Cardiac muscle cell (in vitro differentiated cells and primary cell): ENCODE measurements at places on chromosomes 11 and 22. TPM values are rescaled to one million over a fixed set of nuclear protein-coding genes. Genes with fewer than 3 reads are reported as not detected.

Gene TNNT3
- 2.5 and 2.7 TPM in 2 replicates for total RNA-seq

Gene EFCAB6
- total RNA-seq, result 2.2 and 3.8 TPM in 2 replicates

Gene C11orf87
- total RNA-seq, result 0.42 and 0.49 TPM in 2 replicates

Gene FAM180B
- not detected in 2 replicates for total RNA-seq

Gene ROBO4
- total RNA-seq, result 0.74 and 2.4 TPM in 2 replicates

Gene TBX10
- total RNA-seq, result not detected in 2 replicates

Gene CEND1
- total RNA-seq, result 1.6 and 7.6 TPM in 2 replicates

DNA sequence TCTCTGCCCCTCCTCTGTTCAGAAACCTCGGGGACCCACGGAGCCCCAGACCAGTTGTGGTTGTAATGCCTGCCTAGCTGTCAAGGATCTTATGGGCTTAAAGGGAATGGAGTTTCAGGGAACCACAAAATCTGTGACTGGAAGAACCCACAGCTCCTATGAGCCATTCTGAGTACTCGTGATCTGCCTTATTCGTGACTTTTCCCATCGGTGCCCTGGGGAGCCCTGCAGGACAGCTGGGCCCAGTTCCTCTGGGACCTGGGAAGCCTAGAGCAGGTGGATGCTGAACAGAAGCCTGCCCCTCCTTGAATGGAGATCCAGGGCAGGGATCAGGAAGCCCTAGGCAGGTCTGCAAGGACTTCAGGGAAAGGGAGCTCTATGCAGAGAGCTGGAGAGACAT, 42.1 kb upstream of the TTC12 start:
- H3K4me1 ChIP-seq, result no peaks in the 10 kb centered on the region
- H3K27ac ChIP-seq, result no peak overlapping the region
- DNase-seq, result no peak
- H3K36me3 ChIP-seq, result peaks cover 5% of the 10 kb centered on the region

- H3K4me1 ChIP-seq, result peaks cover 26% of the 10 kb centered on the region
- no peaks in the 10 kb centered on the region for H3K36me3 ChIP-seq
- H3K27ac ChIP-seq, result peak overlapping the region; percentile 98
These were observed 9.5 kb upstream of the CBX6 start for GRCh38 chr22:38881464-38881871.

- H3K4me1 ChIP-seq, result peaks cover 6% of the 10 kb centered on the region
- H3K27me3 ChIP-seq, result no peaks in the 10 kb centered on the region
- no peak overlapping the region for H3K27ac ChIP-seq
These were observed 11.4 kb downstream of the CTSC start for GRCh38 chr11:88326099-88326498.

DNA sequence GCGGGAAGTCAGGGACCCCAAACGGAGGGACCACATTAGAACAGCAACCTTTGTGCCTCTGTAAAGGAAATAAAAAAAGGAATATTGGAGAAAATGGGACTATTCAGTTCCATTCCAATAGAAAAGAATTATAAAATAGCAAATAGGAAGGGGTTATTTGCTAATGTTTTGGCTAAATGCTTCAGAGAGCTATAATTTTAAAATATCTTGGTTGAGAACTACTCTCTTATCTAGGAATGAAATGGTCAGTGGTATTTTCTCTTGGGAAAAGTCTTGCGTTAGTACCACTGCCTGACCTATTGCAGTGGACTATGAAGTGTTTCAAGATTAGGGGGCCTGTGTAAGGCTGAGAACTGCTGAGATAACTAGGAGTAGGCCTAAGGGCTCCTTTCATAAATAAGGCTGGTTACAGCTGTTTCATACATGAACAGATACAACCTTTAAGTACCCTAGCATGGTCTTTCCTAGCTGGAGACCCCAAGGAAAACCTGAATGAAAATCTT, 6.9 kb upstream of the WEE1 start:
- H3K4me1 ChIP-seq, result peaks cover 35% of the 10 kb centered on the region
- DNase-seq, result peak; percentile 78
- H3K36me3 ChIP-seq, result no peaks in the 10 kb centered on the region
- H3K4me3 ChIP-seq, result no peak overlapping the region
- peak overlapping the region; percentile 98 for H3K27ac ChIP-seq
- H3K27me3 ChIP-seq, result no peaks in the 10 kb centered on the region

DNA sequence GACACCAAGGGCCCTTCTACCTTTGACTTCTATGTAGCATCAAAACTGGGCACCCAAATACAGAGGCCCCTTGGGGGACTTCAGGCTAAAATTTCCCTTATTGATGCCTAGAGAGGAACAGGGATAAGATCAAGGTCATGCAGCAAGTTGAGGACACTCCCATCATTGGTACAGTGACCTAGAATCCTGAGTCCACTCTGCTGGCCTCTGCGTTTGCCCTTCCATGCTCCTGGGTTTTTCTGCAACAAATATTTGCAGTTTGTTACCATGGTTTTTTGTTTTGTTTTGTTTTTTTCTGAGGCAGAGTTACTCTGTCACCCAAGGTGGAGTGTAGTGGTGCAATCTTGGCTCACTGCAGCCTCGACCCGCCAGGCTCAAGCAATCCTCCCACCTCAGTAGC, 64.2 kb downstream of the THAP12 start:
- no peak overlapping the region for H3K4me3 ChIP-seq
- no peak overlapping the region for H3K27ac ChIP-seq
- DNase-seq, result no peak
- H3K4me1 ChIP-seq, result no peaks in the 10 kb centered on the region
- peaks cover 34% of the 10 kb centered on the region for H3K27me3 ChIP-seq
- no peaks in the 10 kb centered on the region for H3K36me3 ChIP-seq

DNA sequence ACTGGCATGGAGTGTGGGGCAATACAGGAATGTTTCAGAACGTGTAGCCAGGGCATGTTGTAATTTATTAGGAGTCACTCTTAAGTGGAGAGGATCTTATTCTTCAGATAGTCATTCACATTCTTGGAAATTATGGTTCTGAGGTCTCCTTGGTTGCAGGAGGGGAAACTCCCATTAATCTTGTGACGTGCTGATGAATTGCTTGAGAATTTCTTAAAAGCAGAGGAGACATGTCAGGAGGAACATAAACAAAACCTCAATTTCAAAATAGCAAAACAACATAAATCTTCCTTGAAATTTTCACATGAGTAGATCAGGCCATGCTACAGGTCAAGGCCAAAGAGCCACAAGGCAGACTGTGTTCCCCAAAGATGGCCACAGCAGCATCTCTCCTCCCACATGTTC, 50.4 kb downstream of the ADM start:
- peak; percentile 68 for DNase-seq
- peaks cover 15% of the 10 kb centered on the region for H3K4me1 ChIP-seq
- H3K27ac ChIP-seq, result no peak overlapping the region
- H3K36me3 ChIP-seq, result no peaks in the 10 kb centered on the region
- no peaks in the 10 kb centered on the region for H3K27me3 ChIP-seq

- no peaks in the 10 kb centered on the region for H3K36me3 ChIP-seq
- no peak for DNase-seq
- H3K27ac ChIP-seq, result no peak overlapping the region
- H3K4me1 ChIP-seq, result peaks cover 10% of the 10 kb centered on the region
- H3K4me3 ChIP-seq, result no peak overlapping the region
- no peaks in the 10 kb centered on the region for H3K27me3 ChIP-seq
These were observed 105.5 kb downstream of the KCNC1 start for GRCh38 chr11:17840101-17840548.

- no peak for DNase-seq
- H3K4me3 ChIP-seq, result no peak overlapping the region
- no peaks in the 10 kb centered on the region for H3K4me1 ChIP-seq
- H3K36me3 ChIP-seq, result no peaks in the 10 kb centered on the region
- no peaks in the 10 kb centered on the region for H3K27me3 ChIP-seq
- no peak overlapping the region for H3K27ac ChIP-seq
These were observed 28.4 kb upstream of the RFPL3 start for GRCh38 chr22:32329202-32329645.

DNA sequence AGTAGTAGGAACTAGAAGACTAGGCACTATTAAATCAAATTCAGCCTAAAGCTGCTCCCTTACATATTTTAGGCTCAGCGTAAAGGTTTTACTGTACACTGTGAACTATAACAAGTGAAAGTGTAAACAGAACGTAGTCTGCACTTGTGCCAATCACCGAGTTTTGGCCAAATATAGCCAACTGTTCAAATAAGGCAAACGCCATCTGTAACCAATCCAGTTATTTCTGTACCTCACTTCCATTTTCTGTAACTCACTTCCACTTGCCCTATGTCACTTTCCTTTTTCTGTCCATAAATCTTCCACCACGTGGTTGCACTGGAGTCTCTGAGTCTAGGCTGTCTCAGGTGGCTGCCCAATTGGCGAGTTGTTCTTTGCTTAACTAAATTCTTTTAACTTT, 2132.2 kb downstream of the LRRC4C start:
- no peaks in the 10 kb centered on the region for H3K36me3 ChIP-seq
- no peak for DNase-seq
- H3K4me1 ChIP-seq, result no peaks in the 10 kb centered on the region
- no peak overlapping the region for H3K27ac ChIP-seq
- no peaks in the 10 kb centered on the region for H3K27me3 ChIP-seq
- H3K4me3 ChIP-seq, result no peak overlapping the region

DNA sequence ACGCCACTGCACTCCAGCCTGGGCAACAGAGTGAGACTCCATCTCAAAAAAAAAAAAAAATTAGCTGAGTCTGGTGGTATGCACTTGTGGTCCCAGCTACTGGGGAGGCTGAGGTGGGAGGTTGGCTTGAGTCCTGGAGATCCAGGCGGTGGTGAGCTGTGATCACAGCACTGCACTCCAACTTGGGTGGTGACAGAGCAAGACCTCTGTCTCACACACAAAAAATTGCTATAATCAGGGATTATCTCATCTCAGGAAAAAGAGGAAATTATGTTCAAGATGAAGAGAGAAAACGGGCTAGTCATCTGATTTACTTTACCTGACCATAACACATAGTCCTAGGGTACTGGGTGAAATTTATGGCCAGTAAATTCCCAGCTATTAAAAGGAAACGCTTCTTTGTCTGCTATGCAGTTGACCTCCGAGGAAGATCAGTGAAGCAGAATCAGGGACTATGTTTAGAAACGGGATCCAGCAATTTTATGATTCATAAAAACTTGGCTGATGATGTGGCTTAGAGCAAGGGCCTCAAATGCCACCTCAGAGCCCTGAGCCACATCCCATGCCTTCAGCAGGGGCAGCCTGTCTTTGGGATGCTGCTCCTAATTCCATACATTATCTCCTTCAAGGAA, 386.2 kb downstream of the NTM start:
- H3K4me1 ChIP-seq, result no peaks in the 10 kb centered on the region
- no peak overlapping the region for H3K27ac ChIP-seq
- peaks cover 19% of the 10 kb centered on the region for H3K27me3 ChIP-seq
- H3K4me3 ChIP-seq, result no peak overlapping the region

DNA sequence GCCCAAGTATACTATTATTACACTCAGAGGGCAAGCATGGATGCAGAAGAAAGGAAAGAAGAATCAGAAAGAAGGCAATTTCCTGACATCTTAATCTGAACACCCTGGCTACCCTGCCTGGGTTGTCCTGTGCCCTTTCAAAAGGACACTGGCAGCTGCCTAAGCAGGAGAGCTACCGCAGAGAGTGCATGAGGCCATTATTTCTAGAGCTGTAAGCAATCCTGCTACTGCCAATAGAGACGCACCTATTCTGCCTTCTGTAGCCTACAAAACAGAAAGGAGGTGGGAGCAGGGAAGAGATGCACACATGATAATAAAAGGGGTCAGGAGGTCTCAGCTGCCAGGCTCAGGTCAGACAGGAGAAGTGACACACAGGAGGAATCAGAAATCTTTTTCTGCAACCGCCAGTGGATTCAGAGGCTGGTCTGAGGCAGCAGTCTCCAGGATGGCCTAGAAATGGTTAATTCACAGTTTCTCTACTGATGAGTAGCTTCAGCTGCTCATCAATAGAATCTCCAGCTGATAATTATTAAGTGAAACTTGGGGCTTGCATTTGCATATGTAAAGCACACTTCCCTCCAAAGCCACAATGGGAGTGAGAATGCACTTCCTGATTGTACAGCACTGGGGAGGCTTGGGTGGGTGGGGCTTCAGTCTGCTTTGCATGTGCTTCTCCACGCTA, 253.9 kb downstream of the LARGE1 start:
- H3K27me3 ChIP-seq, result no peaks in the 10 kb centered on the region
- DNase-seq, result no peak
- H3K4me1 ChIP-seq, result peaks cover 12% of the 10 kb centered on the region
- H3K27ac ChIP-seq, result no peak overlapping the region

DNA sequence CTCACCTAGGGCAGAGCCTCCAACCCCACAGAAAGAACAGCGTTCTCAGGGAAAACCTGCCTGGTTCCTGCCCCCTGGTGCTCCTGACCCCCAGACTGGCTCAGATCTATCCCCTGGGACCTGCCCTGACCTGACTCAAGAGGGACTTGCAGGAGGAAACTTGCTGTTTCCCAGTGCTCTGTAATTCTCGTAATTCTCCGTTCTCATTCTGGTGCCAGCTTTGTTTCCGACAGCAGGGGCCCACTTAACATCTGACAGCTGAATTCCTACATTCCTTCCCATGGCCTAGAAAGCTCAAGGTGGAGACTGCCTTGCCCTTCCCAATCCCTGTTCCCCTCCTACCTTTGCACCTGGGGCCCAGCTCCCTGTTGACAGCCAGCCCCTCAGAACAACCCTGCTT, 12.5 kb upstream of the CSF2RB start:
- no peaks in the 10 kb centered on the region for H3K36me3 ChIP-seq
- H3K4me1 ChIP-seq, result no peaks in the 10 kb centered on the region
- H3K4me3 ChIP-seq, result no peak overlapping the region
- H3K27me3 ChIP-seq, result no peaks in the 10 kb centered on the region
- peak; percentile 24 for DNase-seq

DNA sequence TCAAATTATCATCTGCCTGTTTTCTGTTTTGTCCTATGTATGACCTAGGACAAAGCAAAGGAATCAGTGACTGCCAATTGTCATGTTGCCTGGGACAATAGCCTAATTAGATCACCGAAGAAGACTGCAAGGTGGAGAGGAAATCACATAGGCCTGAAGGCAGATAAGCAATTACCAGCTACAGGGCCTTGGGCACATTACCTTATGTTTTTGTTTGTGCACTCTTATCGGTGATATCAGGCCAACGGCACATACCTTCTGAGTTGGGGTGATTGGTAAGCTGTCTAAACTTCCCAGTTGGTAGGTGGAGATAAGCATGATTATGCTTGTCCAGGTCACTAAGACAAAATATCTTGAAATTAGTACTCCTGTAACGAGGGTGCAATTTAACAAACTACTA, 58.1 kb upstream of the FAM181B start:
- H3K27ac ChIP-seq, result no peak overlapping the region
- no peaks in the 10 kb centered on the region for H3K27me3 ChIP-seq
- H3K36me3 ChIP-seq, result no peaks in the 10 kb centered on the region

DNA sequence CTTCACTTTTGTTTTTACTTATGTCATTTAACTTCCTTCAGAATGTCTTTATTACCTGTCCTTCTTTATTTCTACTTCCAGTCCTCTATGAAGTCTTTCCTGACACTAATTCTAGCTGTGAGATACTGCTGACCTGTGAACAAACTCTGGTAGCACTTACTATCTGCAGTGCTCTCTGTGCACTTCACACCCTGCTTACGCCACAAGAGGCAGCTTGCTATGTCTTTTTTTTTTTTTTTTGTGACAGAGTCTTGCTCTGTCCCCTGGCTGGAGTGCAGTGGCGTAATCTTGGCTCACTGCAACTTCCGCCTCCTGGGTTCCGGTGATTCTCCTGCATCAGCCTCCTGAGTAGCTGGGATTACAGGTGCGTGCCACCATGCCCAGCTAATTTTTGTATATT, 10.7 kb downstream of the STIM1 start:
- no peak overlapping the region for H3K27ac ChIP-seq
- peaks cover 41% of the 10 kb centered on the region for H3K27me3 ChIP-seq
- peaks cover 23% of the 10 kb centered on the region for H3K4me1 ChIP-seq
- H3K36me3 ChIP-seq, result no peaks in the 10 kb centered on the region

- peaks cover 71% of the 10 kb centered on the region for H3K27me3 ChIP-seq
- no peak overlapping the region for H3K27ac ChIP-seq
- no peak for DNase-seq
- no peaks in the 10 kb centered on the region for H3K36me3 ChIP-seq
- H3K4me1 ChIP-seq, result peaks cover 7% of the 10 kb centered on the region
- no peak overlapping the region for H3K4me3 ChIP-seq
These were observed 3.2 kb downstream of the MAPK11 start for GRCh38 chr22:50266994-50267393.
